ENCODE measurements at places on chromosomes 1 and 21.

DNA sequence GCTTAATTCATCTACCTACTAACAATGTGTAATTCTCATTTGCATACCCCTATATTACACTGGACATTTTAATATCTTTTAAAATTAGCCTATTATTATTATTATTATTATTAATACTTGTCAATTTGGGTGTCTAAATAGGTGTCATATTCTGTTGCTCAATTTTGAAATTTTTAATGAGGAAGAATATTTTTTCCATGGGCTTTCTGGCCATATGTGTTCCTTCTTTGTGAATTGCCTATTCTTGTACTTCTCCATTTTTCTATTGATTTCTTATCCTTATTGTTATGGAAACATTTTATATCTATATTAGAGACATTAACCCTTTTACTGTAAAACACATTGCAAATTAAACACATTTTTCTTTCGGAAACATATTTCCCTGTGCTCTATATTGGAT is 6.4 kb upstream of the NIBAN1 start:
- DNase-seq = no peak

DNA sequence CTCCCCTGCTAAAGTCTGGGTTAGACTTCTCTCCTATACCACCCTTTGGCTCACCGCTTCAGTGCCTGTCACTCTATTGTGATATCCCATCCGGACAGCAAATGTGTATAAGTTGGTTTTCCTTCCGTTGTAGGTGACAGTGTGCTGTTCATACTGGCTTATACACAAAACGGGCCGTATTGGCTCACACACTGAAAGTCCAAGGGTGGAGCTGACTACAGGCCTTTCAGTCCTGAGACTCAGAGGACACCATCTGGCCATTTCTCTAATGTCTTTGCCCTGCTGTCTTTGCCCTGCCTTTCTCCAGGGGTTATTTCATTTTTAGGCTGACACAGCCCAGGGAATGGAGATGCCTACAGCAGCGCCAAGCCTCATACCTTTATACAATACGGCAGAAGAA is 90.7 kb downstream of the URB2 start:
- no peak for DNase-seq

GRCh38 chr1:59705466-59706302 is 109.1 kb upstream of the HOOK1 start:
- no peak for DNase-seq

DNA sequence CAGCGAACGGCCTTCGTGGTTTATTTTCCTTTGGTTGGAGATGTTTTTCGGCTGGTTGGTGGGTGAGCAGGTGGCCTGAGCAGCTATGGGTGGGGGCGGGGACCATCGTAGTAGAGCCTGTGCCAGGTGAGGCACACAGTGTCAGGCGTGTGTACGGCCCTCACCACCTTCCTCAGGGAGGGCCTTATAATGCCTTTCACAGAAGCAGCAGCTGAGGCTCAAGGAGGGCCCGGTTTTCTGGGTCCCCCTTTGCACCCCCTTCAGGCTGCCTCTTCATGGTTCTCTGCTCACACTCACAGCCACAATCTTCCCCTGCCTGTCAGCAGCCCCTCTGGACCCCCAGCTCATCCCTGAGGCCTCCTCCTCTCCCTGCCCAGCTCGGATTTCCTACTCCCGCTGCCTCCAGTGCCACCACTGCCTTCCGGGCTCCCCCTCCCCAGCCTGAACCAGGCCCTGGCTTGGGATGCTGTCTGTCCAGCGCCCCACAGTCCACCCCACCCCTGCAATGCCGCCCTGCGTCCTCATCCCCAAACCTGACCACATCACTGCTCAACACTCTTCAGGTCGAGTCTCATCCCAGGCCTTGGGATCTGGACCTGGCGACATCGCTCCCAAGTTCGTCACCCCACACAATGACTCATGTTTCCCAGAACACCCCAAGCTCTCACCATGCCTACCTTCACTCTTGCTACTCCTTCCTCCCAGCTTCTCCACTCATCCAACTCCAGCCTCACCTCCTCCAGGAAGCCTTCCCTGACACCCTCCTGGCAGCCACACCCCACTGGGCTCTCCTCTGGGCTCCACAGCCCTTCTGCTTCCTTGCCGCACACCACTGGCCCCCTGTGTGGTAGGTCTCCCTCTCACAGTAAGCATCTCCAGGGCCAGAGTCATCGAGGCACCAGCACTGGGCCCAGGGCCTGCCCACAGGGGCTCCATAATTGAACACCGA is 53.9 kb downstream of the DMRTB1 start:
- DNase-seq = no peak
